ENCODE measurements at places on chromosomes 2 and 18. TPM values are rescaled to one million over a fixed set of nuclear protein-coding genes. Genes with fewer than 3 reads are reported as not detected.

- no peak for DNase-seq
Measured at GRCh38 chr2:121501031-121501430, 29.6 kb upstream of the RNU4ATAC start.

FEV gene
- total RNA-seq = 51.1 TPM

DNA sequence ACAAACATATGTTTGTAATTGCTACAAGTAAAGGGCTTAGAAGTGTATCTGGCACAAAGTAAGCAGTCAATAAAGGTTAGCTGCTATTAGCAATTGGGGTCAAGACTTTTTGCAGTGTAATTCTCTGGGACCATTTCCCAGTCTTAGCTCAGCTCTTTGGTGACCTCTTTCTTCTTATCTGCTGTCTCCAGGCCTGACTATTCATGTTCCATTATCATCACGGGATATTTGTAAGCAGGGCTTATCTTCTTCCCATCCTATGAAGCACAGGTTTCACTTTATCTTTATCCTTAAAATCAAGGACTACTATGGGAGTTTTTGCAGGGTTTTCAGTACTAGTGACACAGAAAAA is 131.7 kb downstream of the DOCK10 start:
- DNase-seq = no peak

CCBE1 gene
- 51.3 TPM for total RNA-seq

- DNase-seq = no peak
Measured at GRCh38 chr2:111049792-111050640, 70.7 kb upstream of the BCL2L11 start.
